ENCODE measurements at places on chromosomes 6 and 20. TPM values are rescaled to one million over a fixed set of nuclear protein-coding genes. Genes with fewer than 3 reads are reported as not detected.

- no peak for DNase-seq
Measured at GRCh38 chr6:137389150-137389704, 105.0 kb downstream of the OLIG3 start.

ZNF831 gene
- 0.20 TPM for polyA plus RNA-seq

DNA sequence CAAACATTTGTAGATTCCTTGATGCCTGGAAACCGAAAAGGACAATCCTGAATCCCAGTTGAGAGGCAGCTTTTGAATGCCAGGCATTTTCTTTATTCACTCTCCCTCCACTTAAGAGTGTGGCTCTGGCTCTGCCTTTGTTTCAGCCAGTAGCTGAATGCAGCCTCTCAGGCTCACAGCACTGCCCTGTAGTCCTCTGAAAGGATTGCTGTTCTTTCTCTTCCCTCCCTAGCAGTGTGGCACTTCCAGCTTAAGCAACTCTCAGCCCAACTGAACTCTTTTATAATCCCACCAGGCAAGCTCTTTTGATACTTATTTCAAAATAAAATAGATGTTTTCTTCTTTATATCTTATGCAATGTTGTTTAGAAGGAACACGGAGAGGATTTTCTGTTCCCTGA, 415.6 kb downstream of the GJA1 start:
- no peak for DNase-seq

GRCh38 chr6:169963581-169964297, 212.3 kb downstream of the ERMARD start:
- DNase-seq = no peak

DNA sequence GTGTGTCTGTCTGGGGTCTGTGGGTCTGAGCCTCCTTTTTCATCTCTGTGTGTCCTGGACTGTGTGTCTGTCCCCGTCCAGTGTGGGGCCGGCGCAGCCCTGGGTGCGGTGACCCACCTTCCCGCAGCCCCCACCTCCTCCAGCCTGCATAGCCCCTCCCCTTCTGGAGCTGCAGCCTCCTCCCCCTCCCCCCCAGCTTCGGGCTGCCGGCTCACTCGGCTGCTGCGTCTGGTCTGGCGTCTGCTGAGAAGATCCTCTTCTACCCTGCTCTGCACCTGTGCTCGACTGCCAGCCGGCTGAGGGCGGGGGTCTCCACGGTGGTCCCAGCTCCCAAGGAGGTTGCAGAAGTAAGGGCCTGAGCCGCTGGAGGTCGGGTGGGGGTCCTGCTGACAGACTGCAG, 7.6 kb upstream of the LKAAEAR1 start:
- DNase-seq = no peak

FAM83B gene
- not detected for polyA plus RNA-seq

PDE10A gene
- 7.6 TPM for polyA plus RNA-seq

DNA sequence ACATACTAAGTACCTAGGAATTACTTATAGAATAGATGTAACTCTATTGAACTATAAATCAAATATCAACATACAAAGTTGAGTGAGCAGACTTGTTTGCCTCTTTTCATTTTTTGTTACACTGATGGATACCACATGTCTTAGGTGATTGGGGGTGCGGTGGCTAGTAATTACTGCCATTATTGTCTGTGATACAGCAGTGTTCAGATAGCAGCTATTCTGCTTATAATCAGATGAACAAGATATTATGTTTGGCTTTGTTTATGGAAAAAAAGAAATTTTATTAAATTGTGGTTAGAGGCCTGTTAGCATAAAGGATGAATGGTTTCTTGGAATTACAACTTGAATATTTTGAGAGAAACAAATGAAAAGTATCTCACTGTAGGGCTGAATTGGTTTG, 55.9 kb downstream of the KCNQ5 start:
- DNase-seq = no peak

SCAND1 gene
- 24.4 TPM for polyA plus RNA-seq
